ENCODE measurements at places on chromosomes 6 and 20.

- no peak for DNase-seq
Observed at GRCh38 chr20:34569598-34569997, 11.1 kb downstream of the MAP1LC3A start.

- DNase-seq, result no peak
Observed at GRCh38 chr6:2221726-2222274, 23.6 kb downstream of the GMDS start.

DNA sequence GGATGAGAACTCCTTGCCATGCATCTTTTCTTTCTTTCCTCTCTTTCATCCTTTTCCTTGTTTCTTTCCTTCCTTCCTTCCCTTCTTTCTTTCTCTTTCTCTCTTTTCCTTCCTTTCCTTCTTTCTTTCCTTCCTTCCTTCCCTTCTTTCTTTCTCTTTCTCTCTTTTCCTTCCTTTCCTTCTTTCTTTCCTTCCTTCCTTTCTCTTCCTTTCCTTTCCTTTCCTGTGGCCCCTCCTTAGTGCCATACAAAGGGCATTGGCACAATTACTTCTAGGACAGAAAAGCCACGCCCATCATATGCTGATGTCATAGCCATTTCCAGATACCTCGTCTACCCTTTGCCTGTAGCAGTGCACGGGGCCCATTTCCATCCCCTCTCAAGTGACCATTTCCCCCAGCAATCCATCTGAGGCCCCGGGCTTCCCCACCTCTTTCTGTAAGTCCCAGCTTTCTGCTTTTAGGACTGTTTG is 2.2 kb upstream of the CENPB start:
- DNase-seq, result no peak

DNA sequence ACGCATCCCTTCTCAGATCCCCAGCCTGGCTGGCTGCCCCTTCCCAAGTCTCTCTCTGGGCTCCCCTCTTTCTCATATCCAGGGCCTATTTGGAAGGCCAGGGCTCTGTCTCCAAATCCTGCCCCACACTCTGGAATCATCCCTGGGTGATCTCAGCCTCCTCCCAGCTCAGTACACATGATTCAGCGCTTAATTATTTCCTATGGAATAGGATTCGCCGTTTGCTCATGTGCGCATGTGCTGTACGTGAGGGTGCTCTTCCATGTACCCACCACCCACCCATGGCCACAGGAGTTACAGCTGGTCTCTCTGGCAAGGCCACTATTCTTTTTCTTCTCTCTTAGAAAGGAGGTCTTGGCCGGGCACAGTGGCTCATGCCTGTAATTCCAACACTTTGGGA is 81.7 kb upstream of the FOXP4 start:
- no peak for DNase-seq

DNA sequence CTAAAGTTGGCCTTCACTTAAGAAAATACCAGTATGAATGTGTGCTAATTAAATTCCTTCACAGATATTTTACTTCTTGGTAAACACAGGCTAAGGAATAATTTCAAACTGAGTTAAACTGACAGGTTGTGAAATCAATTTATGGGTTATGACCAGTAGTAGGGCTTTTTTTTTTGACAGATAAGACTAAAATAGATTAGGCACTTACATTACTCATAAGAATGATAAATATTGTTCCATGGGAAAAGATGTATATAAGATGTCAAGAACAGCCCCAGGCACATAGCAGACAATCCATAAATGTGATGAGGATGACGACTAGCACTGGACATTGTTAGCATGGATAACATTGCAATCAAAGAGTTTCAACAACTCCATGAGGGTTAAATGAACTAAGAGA is 22.9 kb downstream of the NT5E start:
- DNase-seq, result no peak

- DNase-seq, result no peak
Observed at GRCh38 chr6:7052443-7053011, 55.2 kb upstream of the RREB1 start.

GRCh38 chr20:36540551-36541211 is 638 bp upstream of the MYL9 start:
- no peak for DNase-seq

DNA sequence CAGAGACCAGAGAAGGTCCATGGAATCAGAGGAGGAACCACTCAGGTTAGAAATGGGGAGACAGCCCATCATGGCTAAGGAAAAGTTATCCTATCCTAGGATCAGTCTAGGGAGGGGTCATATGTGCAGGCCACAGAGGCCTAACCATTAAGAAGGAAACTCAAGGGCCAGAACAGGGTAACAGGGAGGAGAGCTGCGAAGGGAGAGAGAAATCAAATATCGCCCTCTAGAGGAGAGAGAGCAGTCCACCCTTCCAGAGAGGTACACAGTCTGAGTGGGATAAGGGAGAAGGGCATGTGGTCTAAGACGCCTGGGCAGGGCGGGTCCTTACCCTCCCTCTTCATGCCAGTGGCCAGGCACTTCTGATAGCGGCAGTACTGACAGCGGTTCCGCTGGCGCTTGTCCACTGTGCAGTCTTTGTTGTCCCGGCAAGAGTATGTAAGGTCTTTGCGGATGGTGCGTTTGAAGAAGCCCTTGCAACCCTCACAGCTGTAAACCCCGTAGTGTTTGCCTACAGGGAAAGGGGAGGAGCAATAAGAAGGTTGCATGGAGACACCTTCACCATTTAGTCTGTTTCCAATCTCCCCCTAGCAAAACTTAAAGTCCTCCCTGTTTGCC is 2.9 kb downstream of the RXRB start:
- no peak for DNase-seq

DNA sequence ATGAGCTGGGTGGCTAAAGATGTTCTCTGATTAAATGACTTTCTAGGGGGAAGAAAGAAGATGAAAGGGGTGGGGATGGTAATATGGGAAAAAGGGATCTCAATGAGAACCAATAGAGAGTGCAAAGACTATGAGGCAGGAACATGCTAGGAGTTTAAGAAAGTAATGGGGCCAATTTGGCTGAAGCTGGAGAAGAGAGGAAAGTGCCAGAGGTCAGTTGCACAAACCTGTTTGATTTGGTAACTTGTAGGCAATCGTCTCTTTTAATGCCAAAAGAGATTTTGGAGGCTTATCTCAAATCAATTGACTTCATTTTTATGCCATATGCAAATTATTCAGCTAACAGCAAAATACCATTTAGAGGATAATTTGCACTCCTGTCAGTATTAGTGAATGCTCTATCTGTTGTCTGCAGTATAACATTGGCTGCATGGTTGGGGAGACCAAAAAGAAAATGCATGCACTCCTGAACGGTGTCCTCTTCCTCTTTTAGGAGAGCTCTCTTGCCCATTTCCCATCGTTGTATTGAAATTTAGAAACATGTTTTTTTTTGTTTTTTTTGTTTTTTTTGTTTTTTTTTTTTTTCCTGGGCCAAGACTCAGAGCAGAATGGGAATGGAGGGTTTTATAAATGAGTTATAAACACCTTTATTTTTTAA is 193.9 kb downstream of the BTBD3 start:
- DNase-seq, result no peak

GRCh38 chr6:170404036-170404435 is 97.5 kb downstream of the FAM120B start:
- DNase-seq, result no peak

- no peak for DNase-seq
Observed at GRCh38 chr6:128632131-128632530, 111.7 kb upstream of the PTPRK start.

DNA sequence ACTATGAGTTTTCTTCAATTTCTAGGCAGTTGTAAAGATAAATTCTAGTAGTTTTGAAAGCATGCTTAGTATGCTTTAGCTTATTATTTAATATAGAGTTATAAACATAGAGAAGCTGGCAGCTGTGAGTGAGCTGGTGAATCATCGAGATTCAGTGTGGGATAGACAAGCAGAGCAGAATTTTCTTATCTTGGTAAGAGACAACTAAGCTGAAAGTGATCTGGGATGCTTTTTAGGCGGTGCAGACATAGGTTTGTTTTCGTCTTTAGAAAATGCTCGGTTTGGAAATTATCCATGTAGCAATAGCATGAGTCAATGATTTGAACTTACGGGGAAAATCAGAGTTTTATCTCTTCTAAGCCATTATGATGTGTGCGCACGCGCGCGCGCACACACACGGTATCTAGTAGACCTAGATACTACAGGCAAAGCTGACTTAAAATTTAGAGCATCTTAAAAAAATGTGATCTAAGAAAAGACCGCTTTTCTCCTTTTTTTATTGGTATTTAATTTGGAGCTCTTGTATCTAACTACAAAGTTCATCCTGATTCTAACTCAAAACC is 128.3 kb upstream of the MAP3K7 start:
- no peak for DNase-seq

- no peak for DNase-seq
Observed at GRCh38 chr6:118501765-118502164, 46.3 kb upstream of the PLN start.

DNA sequence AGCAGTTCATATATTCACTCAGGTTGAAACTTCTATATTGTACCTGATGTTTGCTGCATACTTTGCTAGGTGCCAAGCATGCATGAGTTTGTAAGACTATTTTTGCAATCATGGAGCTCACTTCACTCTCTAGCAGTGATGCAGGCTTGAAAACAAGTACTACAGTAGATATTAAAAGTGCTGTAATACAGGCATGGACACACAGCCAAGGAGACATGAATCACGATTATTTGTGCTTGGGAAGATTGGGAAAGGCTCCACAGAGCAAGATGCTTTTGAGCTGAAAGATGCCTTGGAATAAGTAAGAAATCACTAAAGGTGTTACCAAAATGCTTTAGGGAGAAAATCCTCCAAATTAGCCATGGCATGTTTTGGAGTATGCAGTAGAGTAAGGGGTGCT is 427.4 kb downstream of the UTRN start:
- DNase-seq, result no peak

GRCh38 chr20:60299951-60300350 is 341.7 kb downstream of the CDH26 start:
- DNase-seq, result no peak

DNA sequence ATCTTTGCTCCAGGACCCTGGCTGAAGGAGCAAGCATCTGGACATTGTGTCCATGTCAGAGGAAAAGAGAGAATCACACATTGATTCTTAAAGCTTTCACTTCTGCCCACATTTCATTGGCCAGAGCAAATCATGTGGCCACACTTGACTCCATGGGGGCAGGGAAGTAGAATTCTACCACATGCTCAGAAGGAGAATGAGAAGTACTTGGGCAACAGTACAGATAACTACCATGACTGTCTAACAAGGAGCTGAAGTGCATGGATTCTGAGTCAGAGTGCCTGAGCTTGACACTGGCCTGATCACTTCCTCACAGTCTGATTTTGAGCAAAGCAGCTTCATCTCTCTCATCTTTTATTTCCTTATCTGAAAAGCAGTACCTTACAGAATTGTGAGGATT is 38.6 kb downstream of the GHRH start:
- no peak for DNase-seq

GRCh38 chr6:137277971-137278637 is 58.9 kb upstream of the IFNGR1 start:
- no peak for DNase-seq

GRCh38 chr20:44362466-44362940 is 7.0 kb downstream of the HNF4A start:
- no peak for DNase-seq

Measured in stimulated activated CD8-positive, alpha-beta memory T cell treated with anti-CD3 and anti-CD28 coated beads, Interleukin-4, amount 100 ng/mL, for 1 hour (primary cell).